LHCN-M2 (cell line): ENCODE measurements at places on chromosomes 6 and 20. TPM values are rescaled to one million over a fixed set of nuclear protein-coding genes. Genes with fewer than 3 reads are reported as not detected.
A peak's percentile ranks its signal among the peaks of the same experiment; 100 is the strongest.

Gene TCP11
- total RNA-seq = 0.23 and 0.32 TPM in 2 replicates

DNA sequence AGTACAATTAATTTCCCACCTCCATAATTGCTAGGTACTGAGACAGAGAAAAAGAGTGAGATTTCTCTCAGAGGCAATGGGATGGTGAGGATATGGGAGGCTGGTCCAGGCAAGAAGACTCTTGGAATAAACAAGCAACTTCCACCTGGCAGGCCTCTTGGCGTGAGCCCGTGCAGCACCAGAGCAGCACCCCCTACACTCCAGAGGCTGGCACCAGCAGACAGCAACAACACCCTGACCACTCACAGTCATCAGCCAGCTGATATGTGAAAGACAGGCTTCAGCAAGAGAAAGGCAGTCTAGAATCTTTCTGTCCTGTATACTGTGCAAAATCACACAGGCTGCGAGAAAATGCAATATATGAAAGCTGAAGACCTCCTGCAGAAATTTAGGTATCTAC is 59.7 kb downstream of the KIF13A start:
- DNase-seq = no peak

GRCh38 chr6:140380427-140381218 is 1006.2 kb upstream of the CITED2 start:
- DNase-seq = peak; percentile 24

DNA sequence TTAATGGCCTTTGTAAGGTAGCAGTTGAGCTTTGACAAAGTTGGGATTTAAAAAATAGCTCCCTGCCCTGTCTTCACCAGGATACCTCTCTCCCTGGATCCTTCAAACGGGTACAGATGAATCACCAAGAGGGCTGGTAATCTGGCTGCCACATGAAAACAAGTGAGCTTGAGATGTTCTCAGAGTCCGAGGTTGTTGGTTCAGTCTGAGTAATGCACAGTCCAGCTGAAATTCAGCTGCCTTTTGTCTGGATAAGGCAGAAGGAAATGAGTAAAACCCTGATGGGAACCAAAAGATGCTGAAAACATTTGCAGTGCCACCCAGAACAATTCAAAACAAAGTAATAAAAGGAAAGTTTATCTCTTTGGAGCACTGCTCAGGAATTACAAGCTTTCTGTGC is 86.8 kb downstream of the GJA1 start:
- DNase-seq = peak; percentile 99

DNA sequence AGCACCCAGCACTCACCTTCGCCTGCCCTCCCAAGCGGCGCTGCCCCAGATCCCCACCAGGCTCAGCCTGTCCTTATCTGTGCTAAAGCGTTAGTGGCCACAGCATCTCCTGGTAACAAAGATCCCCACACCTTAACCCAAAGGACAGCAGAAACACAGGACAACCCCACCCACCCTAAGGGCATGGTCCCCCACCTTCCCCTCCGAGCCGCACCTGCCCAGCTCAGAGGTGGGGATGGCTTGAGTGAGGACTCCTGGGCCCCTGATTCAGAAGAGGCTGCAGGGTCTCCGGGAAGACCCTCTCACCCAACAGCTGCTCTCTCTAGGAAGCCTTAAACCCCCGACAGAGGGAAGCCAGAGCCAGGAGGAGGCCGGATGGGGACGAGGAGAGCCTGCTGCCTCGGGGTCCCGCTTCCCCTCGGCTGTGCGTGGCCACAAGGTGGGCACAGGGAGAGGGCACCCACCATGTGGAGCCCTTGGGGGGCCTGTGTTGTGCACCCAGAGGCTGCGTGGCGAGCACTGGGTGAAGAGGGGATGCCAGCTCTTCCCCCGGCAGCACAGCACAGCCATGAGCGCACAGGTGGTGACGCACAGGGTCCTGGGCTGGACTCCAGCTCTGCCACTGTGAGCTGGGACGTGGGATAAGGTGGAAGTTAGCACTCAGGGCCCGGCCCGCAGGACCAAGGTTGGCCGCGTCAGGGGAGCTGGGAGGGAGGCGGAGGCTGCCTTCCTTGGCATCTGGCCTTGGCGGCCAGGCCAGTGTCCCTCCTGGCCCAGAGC is 31.9 kb upstream of the MRGBP start:
- DNase-seq = no peak
